ENCODE measurements at places on chromosomes 2 and 18.

DNA sequence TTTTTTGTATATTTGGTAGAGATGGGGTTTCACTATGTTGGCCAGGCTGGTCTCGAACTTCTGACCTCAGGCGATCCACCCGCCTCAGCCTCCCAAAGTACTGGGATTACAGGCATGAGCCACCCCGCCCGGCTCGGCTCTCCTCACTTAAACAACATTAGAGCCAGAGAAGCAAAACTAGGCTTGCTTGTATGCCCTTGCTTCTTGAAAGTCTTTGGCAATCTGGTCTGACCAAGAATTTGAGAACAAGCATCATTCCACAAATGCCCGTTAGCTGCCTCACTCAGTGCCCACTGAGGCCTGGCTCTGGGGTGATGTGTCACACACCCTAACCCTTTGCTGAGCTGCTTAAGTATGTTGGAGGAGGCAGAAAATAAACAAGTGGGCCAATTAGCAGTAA lies 33.5 kb downstream of the SOWAHC start:
- no peak for DNase-seq

DNA sequence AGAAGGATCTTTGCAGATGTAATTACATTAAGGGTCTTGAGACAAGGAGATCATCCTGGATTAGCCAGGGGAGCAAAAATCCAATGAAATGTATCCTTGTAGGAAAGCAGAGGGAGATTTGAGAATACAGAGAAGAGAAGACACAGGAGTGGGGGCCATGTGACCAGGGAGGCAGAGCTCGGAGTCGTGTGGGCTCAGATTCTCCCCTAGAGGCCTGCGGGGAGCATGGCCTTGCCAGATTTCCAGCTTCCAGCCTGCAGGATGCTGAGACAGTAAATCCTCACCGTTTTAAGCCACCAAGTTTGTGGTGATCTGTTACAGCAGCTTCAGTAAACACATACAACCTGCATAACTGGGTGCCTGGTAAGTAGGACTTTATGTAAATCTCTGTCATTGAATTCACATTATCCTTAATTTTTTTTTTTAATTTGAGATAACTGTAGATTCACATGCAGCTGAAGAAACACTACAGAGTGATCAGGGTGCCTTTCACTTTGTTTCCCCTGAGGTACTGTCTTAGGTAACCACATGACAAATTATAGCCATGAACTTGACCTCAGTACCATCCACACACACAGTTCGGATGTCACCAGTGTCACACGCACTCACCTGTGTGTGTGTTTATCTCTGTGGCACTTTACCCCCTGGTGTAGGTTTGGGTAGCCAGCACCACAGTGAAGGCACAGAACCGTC lies 138.4 kb upstream of the HDAC4 start:
- DNase-seq, result no peak

GRCh38 chr2:144415386-144415785 lies 104.5 kb downstream of the ZEB2 start:
- DNase-seq, result no peak

- no peak for DNase-seq
These were observed 40.0 kb downstream of the DNMT3A start for GRCh38 chr2:25301453-25302352.

DNA sequence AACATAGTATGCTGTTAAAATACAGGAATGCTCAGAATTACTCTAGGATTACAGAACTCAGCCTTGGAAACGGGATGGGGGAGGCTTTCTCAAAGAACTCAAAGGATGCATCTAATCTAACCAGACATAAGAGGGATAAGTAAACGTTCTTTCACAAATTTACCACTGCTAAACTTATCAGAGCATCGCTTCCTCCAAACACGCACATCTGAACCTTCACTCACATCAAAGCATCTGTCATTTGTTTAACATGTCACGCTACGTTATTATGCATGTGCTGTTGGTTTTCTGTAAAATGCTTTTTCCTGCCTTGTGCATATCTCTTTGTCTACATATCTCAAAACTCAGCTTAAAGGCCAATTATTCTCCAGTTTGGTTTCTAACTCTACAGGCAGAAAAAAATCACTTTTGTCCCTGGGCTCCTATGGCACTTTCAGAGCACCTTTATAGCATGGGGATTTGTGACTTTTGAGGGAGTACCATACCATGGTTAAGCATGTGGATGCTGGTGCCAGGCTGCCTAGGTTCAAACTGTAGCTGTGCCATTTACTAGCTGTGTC lies 106.7 kb upstream of the FSHR start:
- DNase-seq, result no peak

GRCh38 chr2:240703417-240704341 lies 12.0 kb downstream of the AQP12A start:
- no peak for DNase-seq

DNA sequence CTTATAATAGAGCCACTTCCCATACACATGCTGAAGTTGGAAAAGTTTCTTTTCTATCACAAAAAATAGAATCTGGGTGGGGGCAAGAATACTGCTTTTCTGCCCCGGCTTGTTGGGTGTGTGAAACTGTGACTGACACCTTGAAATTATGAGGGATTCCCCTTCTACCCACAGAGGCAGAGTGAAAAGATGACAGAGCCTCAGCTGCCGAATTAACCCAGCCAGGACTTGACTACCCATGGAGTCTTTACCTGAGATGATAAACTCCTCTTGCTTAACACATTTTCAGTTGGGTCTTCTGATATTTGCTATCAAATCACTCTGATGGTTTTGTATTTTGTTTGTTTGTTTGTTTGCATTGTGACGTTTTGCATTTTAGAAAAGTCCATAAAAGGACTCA lies 66.0 kb upstream of the PMAIP1 start:
- DNase-seq, result no peak

DNA sequence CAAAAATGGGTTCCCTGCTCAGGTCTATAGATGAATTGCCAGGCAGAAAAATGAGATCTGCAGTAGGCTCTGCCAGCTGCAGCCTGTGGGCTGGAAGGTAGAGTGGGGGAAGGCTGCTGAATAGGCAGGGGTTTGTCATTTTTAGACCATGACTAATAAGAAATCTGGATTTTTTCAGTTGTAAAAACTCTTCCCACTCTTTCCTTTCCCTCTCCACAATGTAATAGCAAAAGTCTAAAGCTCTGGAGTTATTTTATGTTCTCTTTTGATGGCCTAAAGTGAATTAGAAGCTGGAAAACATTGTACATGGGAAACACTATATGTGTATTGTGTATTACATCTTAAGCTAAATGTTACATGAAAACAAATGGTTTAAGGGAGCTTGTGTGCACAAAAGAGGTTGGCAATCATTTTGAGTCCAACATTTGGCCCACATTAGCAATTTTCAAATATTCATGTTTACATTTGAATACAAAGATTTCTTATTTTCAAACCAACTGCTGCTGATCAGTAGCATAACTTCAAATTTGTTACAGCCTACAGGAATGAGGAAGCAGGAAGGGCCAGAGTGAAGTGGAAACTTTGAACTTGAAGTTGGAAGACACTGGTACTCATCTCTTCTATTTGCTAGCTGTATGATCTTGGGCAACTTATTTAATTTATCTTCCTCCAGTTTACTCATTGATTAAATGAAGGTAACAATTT lies 407.1 kb downstream of the SLC4A3 start:
- no peak for DNase-seq

DNA sequence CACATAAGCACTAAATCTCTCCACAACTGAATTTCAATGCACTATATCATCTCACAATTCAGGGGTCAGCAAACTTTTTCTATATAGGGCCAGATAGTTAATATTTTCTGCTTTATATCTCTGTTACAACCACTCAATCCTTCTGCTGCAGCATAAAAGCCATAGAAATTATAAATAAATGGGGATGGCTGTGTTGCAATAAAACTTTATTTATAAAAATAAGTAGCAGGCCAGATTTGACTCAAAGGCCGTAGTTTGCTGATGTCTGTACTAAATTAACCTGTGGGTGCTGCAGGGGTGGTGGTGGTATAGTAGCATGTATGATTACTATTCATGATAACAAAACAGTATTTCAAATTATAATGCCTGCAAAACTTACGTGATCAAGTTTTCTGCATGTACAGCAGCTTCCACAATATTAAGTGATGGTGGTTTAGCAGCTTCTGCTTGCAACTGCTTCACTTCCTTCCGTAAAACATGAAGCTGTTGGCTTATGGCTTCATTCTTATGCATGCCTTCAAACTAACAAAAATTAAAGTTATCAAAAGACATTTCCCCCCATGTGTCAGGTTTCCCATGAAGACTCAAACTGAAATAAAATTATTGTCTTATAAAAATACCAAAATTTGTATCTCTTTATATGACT lies 64.1 kb downstream of the SIGLEC15 start:
- DNase-seq, result no peak

DNA sequence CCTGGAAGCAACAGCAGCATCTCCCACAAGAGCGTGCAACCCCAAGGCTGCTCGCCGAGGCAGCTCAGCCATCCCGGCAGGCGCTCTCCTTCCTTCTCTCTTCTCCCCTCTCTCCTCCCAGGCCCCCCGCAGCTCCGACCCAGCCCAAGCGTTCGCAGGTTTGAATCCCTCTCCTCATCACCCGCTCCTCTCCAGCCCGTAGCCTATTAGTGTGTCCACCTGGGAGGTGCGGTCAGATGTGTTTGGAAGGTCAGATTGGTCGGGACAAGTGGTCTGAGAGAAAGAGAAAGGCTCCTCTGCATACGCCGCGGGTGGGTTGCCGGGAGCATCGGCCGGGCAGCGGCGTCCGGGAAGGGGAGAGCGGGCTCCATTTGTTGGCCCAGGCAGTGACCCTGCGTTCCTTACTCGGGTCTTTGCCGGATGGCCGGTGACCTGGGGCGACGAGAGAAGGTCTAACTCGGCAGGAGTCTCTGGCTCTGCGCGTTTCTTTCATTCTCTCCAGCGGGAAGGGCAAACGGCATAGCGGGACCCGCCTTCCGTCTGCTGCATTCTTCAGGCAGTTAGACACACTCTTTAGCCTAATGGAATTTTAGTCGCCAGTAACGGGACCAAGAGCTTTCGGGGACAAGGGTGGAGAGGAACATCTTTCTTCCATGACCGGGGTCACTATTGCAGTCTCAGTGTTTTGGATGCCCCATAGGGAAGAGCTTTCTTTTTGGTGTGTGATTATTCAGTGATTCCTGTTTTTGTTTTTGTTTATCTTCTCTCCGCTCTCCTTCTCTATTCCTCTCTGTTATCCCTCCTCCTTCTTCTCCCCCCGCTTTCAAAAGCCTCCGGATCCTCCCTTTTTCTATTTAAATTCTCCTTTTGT lies 1.1 kb upstream of the TMEFF2 start:
- no peak for DNase-seq

DNA sequence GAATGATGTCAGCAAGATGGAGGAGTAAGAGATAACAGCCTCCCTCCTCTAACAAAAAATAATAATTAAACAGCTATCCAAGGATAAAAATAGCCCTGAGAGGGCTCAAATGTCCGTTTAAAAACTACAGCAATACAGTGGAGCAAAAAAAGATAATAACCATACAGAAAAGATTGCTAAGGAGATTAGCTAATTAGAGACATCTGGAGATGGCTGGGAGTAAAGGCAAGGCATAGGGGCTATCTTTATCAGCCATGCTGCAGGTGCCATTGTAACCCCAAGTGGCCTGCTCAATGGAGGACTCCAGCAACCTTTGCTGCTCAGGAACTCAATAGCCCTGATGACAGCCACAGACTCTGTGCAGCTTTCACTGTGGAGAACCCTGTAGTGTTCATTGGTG lies 42.7 kb downstream of the MDH1 start:
- DNase-seq, result no peak

- no peak for DNase-seq
These were observed 2.8 kb downstream of the ECEL1 start for GRCh38 chr2:232484628-232485347.

GRCh38 chr2:238158018-238158508 lies 707 bp upstream of the ERFE start:
- no peak for DNase-seq

GRCh38 chr2:86498468-86499260 lies 57.5 kb downstream of the KDM3A start:
- DNase-seq, result no peak

- DNase-seq, result no peak
These were observed 105.8 kb downstream of the SPP2 start for GRCh38 chr2:234156326-234156725.

- DNase-seq, result no peak
These were observed 7.6 kb upstream of the ONECUT2 start for GRCh38 chr18:57427429-57428201.

- no peak for DNase-seq
These were observed 37.5 kb upstream of the HS6ST1 start for GRCh38 chr2:128356127-128356526.

DNA sequence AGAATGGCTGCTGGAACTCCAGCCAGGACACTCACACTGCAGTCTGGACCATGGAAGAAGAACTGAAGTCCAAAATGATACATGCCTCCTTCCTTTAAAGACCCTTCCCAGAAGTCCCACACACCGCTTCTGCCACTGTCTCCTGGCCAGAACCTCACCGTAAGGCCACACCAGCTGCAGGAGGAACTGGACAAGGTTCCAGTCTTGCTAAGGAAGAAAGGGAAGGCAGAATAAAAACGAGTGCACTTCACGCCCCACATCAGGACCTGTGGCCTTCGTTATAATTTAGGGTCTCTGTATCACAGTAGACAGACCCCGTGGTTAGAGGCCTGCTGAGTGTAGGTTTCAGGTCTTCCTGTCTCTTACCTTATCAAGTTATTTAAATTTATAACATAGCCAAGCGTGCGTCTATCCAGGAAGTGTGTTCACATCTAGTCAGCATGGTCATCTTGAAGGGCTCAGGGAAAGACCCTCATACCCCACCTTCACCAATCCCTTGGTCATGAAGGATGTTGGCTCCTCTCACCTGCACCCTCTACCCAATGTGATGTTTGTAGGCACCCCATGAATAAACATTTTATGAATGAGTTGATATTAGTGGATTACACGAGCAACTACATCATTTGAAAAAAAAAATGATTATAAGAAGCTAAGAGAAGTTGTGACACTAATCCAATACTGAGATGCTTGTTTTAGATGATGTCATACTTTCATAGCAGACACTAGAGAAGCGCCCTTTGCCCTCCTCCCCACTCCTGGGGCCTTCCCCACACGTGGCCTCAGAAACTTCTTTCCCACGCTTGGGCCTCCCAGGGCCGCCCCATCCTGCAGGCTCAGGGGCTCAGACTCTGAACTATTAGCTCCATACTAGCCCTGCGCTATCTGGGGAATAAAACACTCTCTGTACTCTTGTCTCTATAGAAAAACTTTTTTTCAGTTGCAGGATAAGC lies 157.6 kb downstream of the FAM210A start:
- no peak for DNase-seq

DNA sequence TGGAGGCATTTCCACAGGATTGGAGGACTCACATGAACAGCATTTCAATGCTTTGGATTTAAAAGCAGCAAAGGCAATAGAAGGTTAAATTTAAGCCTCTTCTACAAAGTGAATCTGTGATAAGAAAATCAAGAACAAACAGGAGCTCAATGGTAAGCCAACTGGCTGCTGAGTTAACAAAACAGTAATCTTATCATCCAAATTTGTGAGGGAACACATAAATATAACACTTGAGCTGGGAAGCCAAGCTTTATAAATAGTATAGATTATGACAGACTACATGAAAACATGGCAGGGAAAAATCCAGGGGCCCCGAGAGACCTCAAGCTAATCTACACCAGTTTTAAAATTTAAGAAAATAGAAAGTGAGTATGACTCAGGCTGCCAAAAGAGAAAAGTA lies 108.5 kb upstream of the PGAP1 start:
- DNase-seq, result no peak

- DNase-seq, result no peak
These were observed 330.7 kb downstream of the PDE11A start for GRCh38 chr2:177741866-177742265.

GRCh38 chr2:230582851-230583283 lies 129.8 kb upstream of the CAB39 start:
- no peak for DNase-seq
